ENCODE measurements at places on chromosomes 13 and 19. TPM values are rescaled to one million over a fixed set of nuclear protein-coding genes. Genes with fewer than 3 reads are reported as not detected.

Gene TJP3
- total RNA-seq, result not detected

Gene CD79A
- not detected for total RNA-seq

Gene RNF17
- total RNA-seq, result not detected

Gene C1QTNF9
- not detected for total RNA-seq

Gene ZNF729
- not detected for total RNA-seq

Gene CGB8
- not detected for total RNA-seq

Gene POU2F2
- under 0.01 TPM for total RNA-seq

Gene DNAAF3
- 0.09 TPM for total RNA-seq

Gene NLRP11
- not detected for total RNA-seq

Gene ADGRE1
- not detected for total RNA-seq

Gene KRTDAP
- not detected for total RNA-seq
